ENCODE measurements at places on chromosomes 5 and 9. TPM values are rescaled to one million over a fixed set of nuclear protein-coding genes. Genes with fewer than 3 reads are reported as not detected.

Gene C5orf58
- not detected for total RNA-seq

- peak; percentile 56 for DNase-seq
Measured at GRCh38 chr5:132065351-132065937, 5.0 kb downstream of the IL3 start.

- DNase-seq, result no peak
Measured at GRCh38 chr5:139181322-139181730, 16.8 kb downstream of the SIL1 start.

DNA sequence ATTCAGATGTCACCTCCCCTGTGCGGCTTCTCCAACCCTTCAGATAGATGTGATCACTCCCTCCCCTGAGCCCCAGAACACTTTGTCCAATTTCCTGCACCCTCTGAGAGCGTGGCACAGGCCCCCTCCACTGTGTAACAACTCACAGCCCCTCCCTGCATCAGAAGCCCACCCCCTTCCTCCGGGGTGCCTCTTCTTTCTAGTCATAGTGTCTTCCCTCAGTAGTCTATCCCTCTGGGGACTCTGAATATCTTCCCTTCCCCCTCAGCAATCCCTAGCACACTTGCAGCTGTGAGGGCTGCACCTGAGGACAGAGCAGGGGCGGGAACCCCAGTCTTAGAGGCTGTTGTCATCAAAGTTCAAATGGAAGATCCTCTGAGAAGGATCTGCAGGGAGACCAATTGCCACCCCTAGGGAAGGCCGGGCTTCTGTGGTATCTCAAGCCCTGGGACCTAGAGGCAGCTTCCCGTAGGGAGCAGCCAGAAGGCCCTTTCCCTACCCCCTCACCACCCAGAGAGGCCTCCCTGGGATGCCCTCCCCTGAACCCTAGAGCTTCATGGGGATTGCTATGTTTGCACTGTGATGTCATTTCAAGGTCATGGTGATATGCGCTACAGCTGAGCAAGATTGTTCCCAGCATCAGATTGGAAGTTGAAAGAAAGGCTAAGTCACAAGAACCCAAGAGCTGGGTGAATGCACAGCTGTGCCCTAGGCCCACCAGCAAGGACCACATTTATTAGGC, 70.7 kb downstream of the THBS4 start:
- DNase-seq, result no peak

GRCh38 chr5:2864515-2865105, 113.1 kb upstream of the IRX2 start:
- peak; percentile 29 for DNase-seq

DNA sequence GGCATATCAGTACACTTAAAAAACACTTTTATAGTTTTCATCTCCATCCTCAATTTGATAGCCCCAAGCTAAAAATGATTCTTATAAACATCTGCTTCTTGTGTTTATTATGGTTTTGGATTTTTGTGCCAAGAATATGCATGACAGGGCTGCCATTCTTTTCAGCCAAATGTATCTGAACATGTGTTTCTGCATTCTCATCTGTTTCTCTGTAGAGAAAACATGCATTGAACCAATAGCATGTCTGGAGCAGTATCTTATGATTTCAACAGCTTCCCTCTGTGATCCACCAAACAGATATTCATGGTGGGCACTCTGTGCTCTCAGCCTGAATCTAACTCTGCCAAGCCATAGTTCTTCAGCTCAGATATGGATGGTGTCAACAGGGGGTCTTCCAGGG, 99.3 kb upstream of the ERCC6L2 start:
- DNase-seq, result no peak

DNA sequence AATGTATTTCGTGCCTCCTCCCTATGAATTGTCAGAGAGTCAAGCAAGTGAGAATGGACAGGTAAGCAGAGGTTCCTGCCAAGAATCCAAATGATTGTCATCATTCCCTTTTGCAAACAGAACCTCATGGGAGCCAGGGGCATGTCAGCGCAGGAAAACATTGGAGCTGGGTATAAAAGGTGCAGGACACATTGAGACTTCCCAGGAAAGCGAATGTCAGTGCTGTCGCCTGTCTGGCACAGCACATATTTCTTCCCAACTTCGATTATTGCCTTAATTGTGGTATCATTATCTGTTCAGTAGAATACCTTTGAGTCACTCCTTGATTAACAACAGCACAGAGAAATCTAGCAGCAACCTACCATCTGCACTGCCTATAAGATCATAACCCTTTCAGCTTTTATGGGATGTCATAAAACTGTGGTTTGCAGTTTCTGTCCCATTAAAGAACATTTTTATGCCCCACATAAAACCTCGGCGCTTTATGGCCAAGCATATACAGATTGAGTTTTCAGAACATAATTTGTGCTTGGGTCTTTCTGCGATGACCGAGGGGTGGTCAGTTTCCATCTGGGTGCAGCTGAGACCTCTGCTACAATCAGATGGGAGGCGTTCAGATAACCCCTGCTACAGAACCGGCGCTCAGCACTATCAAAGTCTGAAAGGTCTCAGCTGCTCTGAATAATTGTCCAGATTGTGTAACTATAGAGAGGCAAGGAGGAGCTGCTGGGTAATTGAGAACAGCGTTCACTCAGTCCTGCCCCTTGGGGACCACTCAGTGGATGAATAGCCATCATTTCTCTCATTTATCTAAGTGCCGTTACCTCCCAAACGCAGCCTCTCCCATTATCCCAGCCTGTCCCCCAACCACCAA, 30.9 kb upstream of the WWC1 start:
- DNase-seq, result no peak
